ENCODE measurements at places on chromosomes 3 and 15.
A peak's percentile ranks its signal among the peaks of the same experiment; 100 is the strongest.

DNA sequence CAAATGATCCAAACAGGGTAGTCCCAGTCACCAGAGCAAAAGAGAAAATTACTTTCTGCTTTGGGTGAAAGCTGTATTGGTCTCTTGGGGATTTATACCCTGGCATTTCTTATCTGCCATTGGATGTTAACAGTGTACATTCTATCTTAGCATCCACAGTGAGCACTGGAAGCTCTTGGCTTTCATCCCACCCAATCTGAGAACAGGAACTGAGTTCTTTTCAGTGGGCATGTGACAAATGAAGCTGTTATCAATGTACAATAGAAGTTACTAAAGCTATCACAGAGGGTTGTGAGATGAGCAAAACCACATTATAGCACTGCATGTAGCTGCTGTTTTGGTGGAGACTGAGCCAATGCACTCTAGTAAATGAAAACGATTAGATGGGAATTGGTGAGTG lies 300.7 kb downstream of the TUSC7 start:
- no peak for DNase-seq

DNA sequence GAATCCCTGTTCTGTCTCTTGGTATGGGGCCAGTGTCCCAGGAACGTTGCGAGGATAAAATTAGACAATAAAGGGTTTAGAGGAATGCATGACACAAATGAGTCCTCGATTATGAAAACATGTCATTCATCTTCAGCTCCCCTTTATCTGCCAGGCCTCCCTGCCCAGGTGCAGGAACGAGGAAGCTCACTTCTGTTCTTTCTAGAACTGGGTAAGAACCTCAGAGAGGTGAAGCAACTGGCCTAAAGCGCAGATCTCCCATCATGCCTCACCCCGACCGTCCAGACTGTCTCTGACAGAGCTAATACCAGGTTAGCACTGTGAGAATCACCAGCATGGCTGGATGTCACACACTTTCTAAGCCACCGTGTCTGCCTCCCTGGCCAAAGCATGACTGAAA lies 1.5 kb upstream of the ITIH1 start:
- no peak for DNase-seq

DNA sequence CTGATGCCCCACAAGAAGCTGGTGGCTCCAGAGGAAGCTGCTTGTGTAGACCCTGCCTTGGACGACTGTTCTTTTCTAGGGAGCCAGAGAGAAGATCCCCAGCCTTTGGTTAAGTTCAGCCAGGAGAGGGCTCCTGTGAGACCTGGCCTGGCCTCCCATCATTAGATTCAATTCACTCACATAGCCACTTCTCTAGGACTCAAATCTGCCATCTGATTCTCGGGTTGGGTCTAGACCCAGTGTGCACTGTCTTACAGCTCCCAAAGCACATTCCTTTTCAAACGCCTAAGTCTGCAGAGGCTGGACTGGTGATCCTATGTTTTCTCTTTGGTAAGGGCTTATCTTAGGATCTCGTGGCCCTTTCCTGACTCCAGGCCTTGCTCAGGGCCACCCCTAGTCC lies 81.7 kb upstream of the NPHP3 start:
- no peak for DNase-seq

- no peak for DNase-seq
Observed at GRCh38 chr3:53551324-53551723, 56.9 kb downstream of the CACNA1D start.

DNA sequence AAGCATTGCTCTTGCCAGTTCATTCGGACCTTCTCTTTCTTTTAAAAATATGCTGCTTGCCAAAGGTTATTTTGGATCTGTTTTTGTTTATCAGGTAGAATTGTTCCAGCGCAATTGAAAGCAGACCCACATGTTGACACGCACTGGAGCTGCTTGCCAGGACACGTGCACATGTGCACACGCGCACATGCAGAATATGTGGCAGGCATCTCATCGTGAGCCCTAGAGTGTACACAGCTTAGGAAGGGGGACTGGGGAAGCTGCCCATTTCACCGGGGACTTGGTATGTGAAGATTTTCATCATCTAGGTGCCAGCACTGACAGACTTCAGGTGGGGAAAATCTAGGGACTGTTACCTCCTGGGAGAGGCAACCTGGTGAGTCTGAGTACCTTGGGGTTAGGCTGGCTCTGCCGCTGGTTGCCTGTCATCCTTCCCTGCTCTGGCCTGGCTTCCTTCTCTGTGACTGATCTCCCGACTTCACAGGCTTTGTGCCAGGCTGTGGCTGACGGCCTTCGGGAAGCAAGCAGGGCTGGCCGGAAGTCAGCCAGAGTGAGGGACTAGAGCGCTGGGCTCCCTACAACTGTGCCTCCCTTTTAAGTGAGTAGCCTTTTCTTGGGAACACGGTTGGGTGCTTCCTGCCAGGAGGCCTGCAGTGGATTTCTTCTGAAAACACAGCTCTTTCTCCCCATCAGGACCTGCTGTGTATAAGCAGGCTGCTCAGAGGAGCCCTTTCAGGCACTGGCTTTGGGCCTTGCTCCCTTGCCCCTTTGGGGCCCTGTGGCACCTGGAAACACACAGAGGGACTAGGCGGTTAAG lies 129.3 kb downstream of the EEFSEC start:
- DNase-seq: no peak

- DNase-seq: no peak
Observed at GRCh38 chr3:139226731-139227130, 117.1 kb upstream of the MRPS22 start.

DNA sequence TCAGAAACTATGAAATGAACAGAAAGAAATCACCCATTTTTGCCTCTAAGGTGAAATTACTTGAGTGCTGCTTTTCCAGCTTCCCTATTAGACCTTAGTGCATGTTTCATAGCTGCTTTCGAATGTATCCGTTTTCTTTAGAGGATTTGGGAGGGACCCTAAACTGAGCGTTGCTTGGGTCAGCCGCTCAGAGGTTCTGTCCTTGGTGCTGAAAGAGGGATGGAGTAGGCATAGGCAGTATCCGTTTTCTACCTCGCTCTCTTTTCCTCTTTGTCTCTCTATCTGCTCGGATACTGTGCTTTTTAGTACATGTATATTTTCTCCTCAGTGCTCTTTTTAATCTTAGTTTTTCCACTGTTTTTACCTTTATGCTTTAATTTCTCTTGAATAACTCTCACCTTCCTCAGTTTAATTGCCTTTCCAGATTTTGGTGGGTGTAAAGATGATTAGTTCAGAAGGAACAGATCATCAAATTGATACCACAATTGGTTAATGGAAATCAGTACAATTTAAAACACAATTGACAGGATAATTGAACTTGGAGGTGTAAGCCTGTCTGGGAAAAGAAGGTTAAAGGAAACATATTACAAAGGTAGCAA lies at the start of gene DRD3:
Gene DRD3, minus strand, starts transcription at position 283 of the 599 bp plus-strand sequence. CDS start 7,060 bp downstream, outside the sequence.
- no peak for DNase-seq

- no peak for DNase-seq
Observed at GRCh38 chr3:106860182-106860581, 517.1 kb upstream of the CCDC54 start.

DNA sequence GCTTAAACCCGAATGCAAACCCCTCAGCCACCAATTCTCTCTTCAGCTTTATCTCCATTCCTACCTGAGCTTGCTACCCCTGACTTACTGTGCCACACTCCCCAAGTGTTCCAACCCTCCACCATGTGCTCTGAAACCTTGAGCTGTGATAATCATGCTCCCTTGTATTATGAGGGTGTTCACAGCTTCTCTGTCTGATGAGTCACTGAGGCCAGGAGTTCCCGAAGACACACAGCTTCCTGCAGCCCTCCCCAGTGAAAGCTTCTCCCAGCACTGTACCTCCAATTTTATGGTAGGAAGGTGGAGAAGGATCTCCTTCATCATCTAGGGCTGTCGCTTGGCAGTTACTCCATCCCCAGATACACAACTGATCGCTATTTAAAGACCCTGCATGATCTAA lies 24.9 kb downstream of the STAC start:
- DNase-seq: no peak

DNA sequence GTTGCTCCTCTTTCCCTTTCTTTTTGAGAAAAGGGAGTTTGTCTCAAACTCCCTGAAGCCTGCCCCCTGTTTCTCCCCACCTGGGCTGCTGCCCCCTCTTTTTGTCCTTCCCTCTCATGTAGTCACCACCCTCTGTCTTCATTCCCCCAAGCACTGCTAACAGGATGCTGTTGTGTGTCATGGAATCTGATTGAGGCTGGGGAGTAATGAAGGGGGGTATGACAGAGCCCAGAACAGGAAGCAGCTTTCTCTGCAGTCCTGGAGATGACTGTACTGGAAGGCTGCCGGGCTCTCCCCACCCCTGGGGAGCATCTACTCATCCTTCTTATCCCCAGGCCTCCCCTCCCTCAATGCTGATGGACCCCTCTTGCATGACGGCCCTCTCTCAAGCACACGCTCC lies 181.6 kb downstream of the ABHD5 start:
- no peak for DNase-seq

DNA sequence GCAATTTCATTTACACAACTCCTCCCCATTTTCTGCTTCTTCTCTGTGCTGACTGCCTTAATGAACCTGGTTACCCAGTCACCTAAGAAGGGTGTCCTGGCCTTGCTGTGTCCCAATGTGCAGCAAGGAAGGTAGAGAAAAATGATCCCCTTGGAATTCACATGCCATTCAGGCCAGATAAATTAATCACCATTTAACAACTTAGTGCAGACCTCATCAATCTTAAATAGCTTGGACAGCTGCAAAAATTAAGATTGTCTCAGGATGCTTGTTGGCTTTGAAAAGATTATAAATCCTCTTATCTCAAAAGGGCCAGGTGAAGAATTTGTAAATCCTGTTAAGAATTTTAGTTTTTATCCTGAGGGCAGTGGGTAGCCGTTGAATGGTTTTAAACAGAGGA lies 9.7 kb upstream of the CDV3 start:
- no peak for DNase-seq

DNA sequence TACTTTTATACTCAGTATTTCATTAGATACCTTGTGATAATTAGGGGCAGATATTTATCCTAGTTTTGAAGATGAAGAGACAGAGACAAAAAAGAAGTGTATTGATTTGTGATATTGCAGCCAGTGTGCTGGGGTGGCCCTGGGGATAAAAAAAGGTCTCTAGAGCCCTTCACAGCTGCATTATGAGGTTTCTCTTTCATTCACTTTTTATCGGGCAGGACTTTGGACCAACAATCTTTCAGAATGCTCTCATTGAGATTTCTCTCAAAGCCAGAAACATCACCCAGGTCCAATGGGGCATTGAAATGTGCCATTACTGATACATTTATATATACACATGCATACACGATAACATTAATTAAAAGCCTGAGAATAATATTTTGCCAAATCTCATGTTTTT lies 20.5 kb upstream of the SELENOT start:
- peak; percentile 7 for DNase-seq

DNA sequence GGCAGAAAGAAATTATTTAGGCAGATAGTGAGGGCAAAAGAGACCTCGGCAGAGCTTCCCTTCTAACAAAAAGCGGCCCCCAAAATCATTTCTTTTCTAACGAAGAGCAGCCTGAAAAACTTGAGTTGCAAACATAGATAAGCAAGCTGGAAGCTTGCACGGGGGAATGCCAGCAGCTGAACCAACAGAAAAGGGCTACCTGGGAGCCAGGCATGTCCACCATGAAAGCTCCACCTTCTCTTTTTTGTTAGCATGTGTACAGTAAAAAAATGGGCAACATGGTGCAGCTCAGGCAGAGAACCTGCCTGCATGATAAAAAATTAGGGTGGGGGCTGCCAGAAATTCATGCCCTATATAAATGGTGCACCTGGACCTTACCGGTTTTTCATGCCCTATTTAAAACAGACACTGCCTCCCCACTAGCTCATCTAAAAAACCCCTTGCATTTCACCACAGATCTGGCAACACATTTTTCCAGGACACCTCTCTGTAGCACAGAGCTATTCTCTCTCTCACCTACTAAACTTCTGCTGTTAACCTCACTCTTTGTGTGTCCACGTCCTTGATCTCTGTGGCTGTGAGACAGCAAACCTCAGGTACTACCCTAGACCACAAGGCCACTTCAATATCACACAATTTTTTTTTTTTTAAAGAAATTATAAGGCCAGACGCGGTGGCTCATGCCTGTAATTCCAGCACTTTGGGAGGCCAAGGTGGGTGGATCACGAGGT lies 18.7 kb downstream of the SLC33A1 start:
- DNase-seq: no peak

- DNase-seq: no peak
Observed at GRCh38 chr3:149577801-149578200, 80.0 kb downstream of the WWTR1 start.

GRCh38 chr3:69541711-69542088 lies 155.8 kb upstream of the FRMD4B start:
- no peak for DNase-seq

DNA sequence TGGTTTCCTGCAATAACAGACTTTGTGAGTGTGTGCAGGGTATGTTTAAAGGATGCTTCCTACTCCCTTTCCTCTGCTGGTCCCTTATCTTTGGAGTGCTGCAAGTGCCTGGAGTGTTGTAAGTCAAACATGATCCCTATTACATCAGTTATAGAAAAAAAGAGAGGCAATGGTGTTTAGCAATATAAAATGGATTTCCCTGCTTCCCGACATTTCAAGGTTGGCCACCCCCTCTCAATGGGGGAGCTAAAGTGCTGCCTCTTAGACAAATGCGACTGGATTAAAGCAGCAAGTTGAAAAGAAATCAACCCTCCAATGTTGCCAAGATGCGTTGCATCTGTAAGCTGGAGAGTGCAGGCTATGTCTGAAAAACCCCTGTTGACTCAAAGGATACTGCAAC lies 203.1 kb upstream of the WNT5A start:
- no peak for DNase-seq

GRCh38 chr3:125289429-125289981 lies 77.0 kb upstream of the SLC12A8 start:
- no peak for DNase-seq

- peak; percentile 54 for DNase-seq
Observed at GRCh38 chr15:98952381-98952803, 55.2 kb downstream of the PGPEP1L start.

GRCh38 chr3:128426128-128426921 lies 40.4 kb downstream of the DNAJB8 start:
- DNase-seq: peak; percentile 95

- no peak for DNase-seq
Observed at GRCh38 chr3:152436707-152437590, 168.2 kb downstream of the MBNL1 start.

DNA sequence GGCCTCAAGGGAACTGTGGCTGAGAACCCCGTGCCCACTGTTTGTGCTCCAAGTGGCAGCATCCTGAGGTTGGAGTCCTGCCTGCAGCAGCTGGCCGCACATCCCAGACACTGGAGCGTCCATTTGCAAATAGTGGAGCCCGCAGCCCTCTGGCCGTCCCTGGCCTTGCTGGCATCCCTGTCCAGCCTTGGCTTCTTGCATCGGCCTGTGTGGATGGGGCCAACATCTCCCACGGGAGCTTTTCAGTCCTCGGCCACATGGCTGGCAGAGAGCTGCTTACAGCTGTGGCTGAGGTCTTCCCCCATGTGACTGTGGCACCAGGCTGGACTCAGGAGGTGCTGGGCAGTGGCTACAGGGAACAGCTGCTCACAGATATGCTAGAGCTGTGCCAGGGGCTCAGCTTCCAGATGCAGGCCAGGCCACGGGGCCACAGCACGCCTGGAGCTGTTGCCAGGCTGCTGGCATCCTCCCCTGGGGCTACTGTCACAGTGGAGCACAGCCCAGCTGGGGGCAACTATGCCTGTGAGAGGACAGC lies 71.2 kb downstream of the FAM43A start:
- DNase-seq: no peak

All from GM19239 (cell line).